ENCODE measurements at places on chromosomes 3 and 15. TPM values are rescaled to one million over a fixed set of nuclear protein-coding genes. Genes with fewer than 3 reads are reported as not detected.

Gene XPC
- 33.5 TPM for total RNA-seq

Gene BOC
- 10.6 TPM for total RNA-seq

Gene CAMP
- total RNA-seq: not detected

DNA sequence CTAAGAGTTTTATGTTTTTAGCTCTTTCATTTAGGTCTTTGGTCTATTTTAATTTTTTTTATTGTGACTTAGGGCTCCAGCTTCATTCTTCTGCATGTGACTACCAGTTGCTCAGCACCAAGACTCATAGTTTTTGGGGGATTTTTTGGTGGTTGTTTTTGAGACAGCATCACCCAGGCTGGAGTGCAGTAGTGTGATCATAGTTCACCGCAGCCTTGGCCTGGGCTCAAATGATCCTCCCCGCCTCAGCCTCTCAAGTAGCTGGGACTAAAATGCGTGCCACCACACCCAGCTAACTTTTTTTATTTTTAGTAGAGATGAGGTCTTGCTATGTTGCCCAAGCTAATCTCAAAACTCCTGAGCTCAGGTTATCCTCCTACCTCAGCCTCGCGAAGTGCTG lies 19.4 kb downstream of the CDV3 start:
- no peak for DNase-seq

GRCh38 chr3:172513488-172513887 lies 9.7 kb downstream of the TNFSF10 start:
- DNase-seq: peak; percentile 83

Measured in fibroblast of villous mesenchyme (primary cell).